ENCODE measurements at places on chromosomes 1 and 21.

DNA sequence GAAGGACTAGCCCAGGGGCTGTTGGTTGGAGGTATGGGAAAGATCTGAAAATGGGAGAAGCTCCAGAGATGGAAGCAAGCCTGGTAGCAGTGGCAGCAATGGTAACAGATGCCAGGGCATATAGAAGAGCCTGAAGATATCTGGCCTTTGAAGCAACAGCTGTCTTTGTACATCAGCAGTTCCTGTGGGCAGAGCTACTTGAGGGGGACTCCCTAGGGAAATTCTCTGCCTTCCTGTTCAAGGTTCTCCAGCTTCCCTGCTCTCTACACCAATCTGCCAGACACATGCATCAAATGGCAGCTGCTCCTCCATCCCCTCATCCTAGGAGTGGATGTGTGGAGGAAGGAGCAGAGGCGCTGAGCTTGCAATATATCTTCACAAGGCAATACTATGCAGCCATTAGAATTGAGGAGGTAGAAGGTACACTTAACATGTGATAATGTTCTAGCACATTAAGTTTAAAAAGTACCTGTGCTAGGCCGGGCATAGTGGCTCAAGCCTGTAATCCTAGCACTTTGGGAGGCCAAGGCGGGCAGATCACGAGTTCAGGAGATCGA, 2.2 kb downstream of the TMEM35B start:
- DNase-seq: no peak

DNA sequence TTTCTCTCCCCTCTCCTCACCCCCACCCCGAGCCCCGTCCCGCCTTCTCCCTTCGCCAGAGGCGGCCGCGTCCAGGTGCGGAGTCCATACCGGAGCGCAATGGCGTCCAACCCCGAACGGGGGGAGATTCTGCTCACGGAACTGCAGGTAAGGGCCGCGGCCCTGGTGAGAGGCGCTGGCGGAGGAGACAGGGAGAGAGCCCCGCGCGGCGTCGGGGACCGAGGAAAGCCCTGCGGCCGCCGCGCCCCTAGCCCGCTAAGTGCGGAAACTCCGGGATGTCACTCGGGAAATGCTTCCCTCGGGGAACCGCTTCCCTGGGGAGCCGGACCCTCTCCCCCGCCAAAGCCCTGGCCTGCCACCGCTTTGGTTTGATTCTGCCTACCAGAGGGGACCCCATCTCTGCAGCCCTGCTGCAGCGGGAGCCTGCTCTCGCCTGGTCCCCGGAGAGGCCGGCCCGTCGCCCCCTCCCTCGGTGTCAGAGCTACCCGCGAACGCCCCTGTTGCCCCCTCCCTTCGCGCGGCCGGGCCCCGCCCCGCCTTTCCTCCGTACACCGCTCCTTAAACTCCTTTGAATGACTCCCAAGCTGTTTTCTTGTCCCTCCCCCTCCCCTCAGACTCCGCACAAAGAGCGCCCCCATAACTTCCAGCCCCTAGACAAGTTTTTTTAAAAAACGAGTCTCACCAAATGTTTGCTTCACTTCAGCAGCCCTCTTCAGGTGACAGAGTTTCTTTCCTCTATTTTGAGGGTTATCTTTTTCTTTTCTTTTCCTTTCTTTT, 597 bp downstream of the PKN2 start:
- DNase-seq: peak; percentile 74

- DNase-seq: no peak
Observed at GRCh38 chr1:220787069-220787619, 431 bp downstream of the MTARC1 start.

DNA sequence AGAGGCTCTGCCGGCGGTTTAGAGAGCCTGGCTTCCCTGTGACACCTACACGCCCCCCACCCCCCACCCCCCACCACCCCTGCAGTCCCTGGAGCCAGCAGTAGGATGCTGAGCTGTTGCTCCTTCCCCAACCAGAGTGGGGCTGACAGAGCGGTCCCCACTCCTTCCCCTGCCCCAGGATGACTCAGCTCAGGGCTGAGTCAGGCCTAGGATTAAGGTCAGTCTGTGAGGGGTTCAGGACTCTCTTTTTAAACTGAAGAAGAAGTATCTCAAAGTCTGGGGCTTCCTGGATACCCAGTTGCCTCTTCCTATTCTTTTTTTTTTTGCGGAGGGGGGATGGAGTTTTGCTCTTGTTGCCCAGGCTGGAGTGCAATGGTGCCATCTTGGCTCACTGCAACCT, 19.1 kb downstream of the DMBX1 start:
- peak; percentile 54 for DNase-seq

- DNase-seq: no peak
Observed at GRCh38 chr1:80066060-80066459, 1059.5 kb upstream of the ADGRL4 start.

DNA sequence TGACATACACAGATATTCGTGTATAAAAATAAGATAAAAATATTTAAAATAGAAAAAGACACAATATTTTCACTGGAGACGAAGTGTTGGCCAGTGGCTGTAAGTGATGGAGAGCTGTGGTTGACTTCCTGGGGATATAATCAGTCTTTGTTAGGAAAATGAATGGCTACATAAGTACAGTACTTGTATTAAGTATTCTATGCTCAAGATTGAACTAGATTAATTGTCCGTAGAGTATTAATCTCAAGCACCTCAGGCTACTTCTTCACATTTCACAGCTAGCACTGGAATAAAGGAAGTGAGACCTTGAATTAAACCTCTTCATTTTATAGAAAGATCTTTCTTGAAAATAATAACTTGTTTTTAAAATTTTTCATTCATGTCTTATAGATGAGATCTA, 39.0 kb upstream of the RGS5 start:
- DNase-seq: no peak

DNA sequence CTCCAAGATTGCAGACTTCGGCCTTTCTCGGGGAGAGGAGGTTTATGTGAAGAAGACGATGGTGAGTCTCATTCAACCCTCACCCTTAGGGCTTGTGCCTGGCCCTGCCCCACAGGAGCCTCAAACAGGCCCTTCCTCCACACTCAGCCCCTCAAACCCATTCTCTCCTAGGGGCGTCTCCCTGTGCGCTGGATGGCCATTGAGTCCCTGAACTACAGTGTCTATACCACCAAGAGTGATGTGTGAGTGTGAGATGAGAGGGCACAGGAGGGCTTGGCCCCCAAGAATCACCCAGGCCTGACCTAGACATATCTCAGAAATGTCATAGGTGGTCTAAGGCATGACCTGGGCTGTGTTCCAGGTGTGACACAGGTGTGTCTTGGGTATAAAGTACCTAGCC, 18.3 kb upstream of the MPL start:
- DNase-seq: no peak

GRCh38 chr1:41109310-41110197, 88.0 kb upstream of the SLFNL1 start:
- DNase-seq: peak; percentile 91

DNA sequence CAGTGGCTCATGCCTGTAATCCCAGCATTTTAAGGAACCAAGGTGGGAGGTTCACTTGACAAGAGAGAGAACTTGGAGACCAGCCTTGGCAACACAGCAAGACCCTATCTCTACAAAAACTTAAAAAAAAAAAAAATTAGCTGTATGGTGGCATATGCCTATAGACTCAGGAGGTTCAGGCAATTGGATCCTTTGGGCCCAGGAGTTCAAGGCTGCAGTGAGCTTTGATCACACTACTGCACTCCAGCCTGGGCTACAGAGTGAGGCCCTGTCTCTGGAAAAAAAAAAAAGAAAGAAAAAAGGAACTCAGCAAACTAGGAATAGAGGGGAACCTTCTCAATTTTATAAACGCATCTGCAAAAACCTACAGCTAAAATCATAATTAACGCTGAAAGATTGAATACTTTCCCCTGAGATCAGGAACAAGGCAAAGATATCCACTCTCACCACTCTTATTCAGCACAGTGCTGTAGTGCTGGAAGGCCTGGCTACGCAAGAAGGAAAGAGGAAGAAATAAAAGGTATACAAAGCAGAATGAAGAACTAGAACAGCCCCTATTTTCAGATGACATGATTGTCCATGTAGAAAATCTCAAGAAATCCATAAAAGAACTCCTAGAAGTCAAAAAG, 21.6 kb downstream of the HSF2BP start:
- no peak for DNase-seq

All from EL (cell line).